ENCODE measurements at places on chromosomes 3 and 15. TPM values are rescaled to one million over a fixed set of nuclear protein-coding genes. Genes with fewer than 3 reads are reported as not detected.
A peak's percentile ranks its signal among the peaks of the same experiment; 100 is the strongest.

DNA sequence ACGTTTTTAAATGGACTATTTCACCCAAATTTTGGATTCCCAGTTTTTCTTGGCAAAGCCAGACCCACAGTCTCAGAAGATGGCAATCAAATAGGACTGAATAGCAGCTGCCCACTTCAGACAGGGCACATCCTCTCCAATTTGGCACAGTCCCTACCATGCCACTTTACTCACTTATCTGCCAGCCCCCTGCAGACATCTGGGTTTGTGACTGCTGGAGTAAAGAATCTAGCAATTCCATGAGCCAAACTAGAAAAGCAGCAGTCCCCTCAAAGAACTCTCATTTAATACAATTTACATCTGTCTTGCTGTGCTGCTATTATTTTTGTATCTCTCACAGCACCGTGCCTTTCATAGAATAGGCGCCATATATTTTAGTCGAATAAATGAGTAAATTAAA, 16.0 kb upstream of the LRRN1 start:
- H3K27me3 ChIP-seq = no peaks in the 10 kb centered on the region
- H3K27ac ChIP-seq = no peak overlapping the region
- H3K36me3 ChIP-seq = no peaks in the 10 kb centered on the region
- no peaks in the 10 kb centered on the region for H3K4me1 ChIP-seq
- DNase-seq = no peak

DNA sequence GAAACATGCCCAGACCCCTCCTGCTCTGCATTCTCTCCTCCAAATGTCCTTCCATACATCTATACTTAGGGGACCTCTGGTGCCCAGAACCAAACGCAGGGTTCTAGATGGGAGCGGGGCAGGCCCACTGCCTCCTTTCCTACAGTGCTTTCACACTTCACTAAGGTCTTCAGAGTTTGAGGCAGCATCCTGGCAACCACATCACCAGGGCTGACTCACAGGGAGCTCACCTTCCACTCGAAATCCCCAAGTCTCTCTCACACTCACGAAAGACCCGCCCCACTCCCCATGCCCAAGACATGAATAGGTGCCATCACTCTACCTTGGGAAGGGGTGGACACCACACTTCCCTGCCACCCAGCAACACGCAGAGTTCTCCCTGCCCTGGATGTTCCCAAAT, 18.9 kb downstream of the HOMER2 start:
- H3K36me3 ChIP-seq = no peaks in the 10 kb centered on the region
- H3K27me3 ChIP-seq = peaks cover 3% of the 10 kb centered on the region
- peaks cover 8% of the 10 kb centered on the region for H3K4me1 ChIP-seq
- no peak overlapping the region for H3K27ac ChIP-seq
- H3K4me3 ChIP-seq = no peak overlapping the region
- peak; percentile 30 for DNase-seq

DNA sequence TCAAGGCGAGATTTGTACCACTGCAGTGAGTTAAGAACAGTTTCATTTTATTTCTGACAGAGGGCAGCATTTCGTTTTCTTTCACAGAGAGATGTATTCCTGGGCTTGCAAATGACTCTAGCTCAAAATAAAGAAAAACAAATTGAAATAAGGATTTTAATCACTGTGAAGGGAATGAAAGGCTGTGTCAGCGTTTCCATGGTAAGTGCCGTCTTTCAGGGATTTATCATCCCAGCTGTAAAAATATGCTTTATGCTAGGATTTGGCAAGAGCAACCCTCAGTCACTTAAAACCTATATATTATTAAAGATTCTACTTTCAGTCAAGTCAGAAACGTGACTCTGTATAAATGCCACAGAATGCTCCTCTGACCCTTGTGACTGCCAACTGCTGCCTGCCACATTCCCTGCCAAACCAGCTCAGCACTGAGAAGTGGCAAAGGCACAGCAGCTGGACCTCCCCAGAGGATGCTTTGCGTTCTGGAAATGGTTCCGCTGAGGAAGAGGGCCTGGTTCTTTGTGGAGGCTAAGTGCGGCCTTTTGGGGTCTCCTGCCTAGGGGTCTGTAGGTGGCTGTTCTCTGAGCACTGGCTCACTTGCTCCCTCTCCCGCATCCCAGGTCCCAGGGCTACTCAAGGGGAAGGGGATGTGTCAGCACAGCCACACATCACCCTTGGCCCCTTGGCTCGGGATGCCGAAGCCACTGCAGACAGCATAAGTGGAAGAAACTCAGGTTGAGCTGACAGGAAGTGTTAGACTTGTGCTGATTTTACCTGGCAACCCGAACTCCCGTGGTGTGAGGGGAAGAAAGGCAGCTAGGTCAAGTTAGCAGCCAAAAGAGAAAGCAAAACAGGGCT, 56.6 kb upstream of the POMGNT2 start:
- no peaks in the 10 kb centered on the region for H3K27me3 ChIP-seq
- H3K4me1 ChIP-seq = peaks cover 24% of the 10 kb centered on the region
- peak; percentile 60 for DNase-seq

Gene BFSP2
- not detected for total RNA-seq
